Prostate gland (tissue), 2 donors: ENCODE measurements at places on chromosomes 11 and 22.
A peak's percentile ranks its signal among the peaks of the same experiment; 100 is the strongest.

GRCh38 chr22:46303347-46303965, 6.8 kb downstream of the GTSE1 start:
- DNase-seq = no peak

DNA sequence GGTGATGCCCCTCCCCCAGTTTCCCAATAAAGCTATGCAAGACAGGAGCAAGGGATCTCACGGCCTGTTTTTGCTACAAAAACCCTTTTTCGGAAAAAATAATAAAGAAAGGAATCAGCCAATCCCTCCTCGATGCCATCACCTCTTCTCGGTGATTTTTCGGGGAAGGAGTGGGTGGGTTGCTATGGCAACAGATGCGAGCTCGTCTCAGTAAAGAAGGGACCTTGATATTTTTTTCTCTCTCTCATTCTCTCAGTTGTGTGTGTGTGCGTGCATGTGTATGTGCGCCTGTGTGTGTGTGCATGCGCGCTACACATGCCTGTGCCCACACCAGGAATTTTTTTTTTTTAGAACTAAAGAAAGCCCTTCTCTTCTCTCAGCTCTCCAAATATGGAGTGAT, 3.8 kb upstream of the NPAS4 start:
- DNase-seq = no peak

DNA sequence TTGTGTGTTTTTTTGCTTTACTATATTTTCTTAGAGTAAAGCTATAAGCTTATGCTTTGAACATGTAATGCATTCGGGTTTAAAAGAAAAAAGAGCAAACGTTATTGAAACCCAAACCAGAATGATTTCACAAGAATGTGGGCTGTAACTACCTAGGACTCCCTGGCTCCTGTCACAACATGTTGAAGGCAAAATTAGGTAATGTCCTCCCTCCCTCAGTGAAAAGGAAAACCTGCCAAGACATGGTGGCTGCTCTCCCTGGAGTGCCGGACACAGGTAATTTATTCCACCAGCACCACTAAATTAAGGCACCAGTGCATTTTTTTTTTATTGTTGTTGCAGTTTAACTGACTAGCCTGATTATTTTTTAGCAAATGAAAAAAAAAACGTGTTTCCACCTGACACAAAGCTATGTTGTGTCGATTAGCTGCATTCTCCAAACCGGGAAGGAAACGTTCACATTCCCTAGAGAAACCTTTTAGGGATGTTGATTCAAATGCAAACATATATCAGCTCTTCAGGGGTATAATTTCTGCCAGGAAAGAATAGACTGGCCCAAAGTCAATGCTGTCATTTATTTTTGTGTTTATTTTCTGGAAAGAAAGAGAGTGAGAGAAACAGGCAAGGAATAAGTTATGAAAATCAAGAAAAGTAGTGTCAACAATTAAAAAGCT, 134.6 kb downstream of the CCDC34 start:
- peak; percentile 56 for DNase-seq

DNA sequence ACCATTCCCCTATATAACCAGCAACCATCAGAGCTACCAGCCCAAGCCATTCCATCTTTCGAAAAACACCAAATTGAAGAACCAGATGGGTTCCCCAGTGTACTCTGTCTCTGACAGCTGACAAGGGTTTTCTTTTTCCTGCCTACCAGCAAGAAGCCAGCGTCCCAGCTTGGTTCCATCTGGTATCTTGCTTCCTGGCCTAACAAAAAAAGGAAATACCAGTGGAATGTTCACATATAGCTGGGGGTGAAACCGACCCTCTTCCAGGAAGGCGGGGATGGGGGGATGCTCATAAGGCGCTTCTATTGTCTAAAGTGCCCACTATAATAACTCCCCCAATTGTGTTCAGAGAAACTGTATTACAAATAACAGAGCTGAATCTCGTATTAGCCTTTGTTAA, 172.3 kb downstream of the LDLRAD3 start:
- DNase-seq = no peak

- no peak for DNase-seq
Observed at GRCh38 chr11:33191467-33191866, 30.2 kb upstream of the CSTF3 start.

- no peak for DNase-seq
Observed at GRCh38 chr11:101224221-101224620, 94.6 kb upstream of the PGR start.

DNA sequence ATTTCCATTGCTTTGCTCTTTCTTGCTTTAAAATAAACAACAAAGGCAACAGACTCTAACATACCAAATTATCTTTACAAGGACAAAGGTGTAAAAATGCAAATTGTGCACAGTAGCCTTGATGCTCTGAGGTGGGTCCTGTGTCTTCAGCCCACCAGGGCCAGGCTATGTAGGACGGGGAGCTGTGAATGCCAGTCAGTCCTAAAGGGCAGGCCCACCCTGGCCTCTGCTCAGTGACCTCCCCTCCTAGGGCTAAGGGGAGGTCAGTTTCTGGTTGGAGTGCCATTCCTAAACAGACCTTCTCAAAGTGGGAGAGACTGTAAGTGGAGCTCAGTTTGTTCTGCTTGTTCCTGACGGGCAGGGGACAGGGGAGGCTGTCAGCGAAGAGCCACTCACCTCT, 78.0 kb upstream of the SUSD2 start:
- no peak for DNase-seq

GRCh38 chr11:102097186-102097585, 13.1 kb upstream of the YAP1 start:
- DNase-seq = no peak

DNA sequence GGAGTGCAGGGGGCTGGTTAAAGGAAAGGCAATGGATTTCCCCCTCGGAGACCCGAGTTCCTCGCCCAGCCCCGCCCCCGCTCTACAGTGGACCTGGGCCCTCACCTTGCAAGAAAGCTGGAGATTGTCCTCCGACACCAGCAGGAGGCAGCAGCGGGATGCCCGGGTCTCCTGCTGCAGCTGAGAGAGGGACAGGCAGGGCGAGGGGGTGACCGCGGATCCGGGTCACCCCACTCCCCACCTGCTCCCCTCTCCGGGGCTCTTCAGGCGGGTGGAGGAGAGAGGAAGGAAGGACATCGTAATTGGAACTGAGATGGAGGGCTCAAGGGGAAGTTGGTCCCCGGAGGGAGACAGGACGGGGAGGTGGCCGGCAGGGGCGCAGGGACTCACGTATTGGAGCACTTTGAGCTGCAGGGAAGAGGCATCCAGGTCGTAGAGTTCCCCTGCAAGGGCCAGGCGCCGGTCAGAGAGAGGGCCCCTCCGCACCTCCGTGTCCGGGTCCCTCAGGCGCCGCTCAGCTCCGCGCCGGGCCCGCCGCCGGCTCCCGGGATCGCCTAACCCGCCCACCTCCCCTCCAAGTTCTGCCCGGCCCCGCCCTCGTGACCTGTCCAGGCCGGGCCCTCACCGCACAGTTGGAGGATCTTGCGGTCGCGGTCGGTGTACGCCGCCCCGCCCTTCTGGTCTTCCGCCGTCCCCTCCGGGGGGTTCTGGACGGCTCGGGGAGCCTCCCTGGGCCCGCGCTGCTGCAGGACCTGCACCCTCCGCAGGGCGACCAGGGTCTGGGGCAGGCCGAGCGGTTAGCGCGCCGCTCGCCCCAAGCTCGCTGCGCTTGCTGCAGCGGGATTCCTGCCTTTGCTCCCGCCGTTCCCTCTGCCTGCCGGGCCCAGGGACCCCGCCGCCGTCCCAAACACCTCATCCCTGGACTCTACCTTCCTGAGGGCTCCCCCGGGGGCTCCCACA, 84.1 kb downstream of the PDE2A start:
- DNase-seq = no peak

DNA sequence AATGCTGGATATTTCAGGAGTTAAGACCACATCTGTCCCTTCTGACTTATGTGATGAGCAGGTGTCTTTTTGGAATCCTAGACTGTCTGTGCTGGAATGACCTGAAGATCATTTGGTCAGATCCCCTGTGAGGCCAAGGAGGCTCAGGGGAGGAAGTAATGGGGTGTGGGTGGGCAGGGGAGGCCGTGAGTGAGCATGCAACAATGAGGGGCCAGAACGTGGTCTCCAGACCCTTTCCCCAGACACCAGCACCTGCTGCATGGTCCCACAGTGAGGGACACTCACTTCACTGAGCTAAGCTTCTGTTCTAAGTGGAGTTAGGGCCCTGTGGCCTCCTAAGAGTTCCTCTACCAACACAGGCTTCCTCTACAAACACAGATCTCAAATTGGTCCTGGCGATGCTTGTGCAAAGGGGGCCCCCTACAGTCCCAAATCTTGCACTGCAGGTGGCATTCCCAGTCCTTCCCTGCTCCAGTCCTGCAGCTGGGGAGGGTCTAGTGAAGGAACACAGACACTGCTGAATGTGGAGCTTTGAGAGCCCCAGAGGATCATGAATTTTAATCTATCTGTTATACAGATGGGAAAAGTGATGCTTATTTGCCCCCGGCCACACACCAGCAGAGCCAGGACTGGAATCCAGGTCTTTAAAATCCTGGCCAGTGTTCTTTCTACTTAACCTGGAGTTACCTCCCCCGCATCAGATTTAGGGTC, 7.4 kb downstream of the USP2 start:
- DNase-seq = peak; percentile 55

DNA sequence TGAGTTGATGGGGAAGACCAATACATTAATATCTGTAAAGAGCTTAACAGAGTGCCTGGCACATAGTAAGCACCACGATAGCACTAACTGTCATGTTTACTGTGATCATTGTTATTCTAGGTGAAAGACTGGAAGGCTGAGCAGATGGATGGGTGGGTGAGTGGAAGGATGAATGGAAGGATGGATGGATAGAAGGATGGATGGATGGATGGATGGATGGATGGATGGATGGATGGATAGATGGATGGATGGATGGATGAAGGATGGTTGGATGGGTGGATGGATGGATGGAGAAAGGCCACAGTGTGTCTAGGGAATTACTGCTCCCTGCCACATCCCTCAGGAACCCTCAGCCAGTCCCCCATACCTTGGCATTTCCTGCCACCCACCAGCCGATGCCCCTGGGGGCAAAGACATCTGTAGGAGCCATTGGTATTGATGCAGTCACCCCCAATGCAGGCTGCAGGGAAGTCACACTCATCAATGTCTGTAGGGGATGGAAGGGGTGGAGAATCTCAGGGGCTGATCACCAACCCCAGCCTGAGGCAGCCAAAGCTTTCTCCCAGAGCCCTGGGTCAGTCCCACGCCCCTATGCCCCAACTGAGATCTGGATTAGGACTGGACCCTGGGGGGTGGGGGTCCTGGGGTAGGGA, 15.3 kb downstream of the LTBP3 start:
- DNase-seq = no peak

DNA sequence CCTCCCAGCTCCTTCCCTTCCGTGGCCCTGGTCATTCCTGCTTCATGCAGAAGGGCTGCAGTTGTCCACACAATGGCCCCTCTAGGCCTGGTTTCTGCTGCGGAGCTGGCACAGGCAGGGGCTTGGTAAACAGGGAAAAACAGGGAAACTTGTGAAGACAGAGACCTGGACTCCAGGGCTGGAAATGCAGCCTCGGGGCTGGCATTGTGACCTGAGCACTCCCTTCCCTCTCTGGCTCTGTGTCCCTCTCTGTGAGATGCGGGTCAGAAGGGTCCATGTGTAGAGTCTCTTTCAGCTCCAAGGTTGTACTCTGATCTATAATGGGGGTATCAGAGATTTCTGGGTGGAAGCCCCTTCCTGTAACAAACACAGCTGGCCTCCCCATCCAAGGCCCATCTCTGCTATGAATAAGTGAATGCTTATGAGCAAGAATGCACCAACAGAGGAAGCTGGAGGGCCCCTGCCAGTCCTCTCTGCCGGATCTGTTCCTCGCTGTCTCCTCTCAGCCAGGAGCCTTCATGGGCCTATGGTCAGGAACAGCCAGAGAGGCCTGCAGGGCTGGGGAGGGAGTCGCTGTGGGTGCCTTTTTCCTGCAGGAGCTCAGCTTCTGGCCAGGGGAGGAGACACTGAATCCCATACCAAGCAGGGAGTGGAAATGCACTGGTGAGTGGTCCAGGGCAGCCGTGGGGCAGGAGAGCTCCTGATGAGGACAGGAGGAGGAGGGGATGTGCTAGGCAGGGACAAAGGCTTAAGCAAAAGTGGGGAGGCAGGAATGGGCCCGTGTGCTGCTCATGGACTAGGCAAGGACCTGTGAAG, 6.7 kb upstream of the DERL3 start:
- no peak for DNase-seq

DNA sequence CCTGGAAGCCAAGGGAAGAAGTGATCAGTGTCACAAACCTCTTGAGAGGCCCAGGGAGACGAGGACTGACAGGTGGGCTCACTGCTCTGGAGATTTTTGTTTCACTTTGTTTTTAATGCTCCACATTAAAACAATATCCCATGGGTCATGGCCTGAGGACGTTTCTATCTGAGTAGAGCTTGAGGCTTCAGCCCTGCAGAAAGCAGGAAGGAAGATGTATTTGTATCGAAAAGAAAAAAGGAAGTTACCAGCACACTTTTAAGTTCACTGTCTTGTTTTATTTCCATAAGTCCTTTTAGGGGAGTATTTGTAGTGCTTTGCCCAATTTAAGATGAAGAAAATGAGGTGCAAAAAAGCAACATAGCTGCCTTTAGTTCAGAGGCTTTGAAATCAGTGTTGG, 191.1 kb downstream of the GRIK4 start:
- no peak for DNase-seq
